ENCODE measurements at places on chromosomes 6 and 20.

DNA sequence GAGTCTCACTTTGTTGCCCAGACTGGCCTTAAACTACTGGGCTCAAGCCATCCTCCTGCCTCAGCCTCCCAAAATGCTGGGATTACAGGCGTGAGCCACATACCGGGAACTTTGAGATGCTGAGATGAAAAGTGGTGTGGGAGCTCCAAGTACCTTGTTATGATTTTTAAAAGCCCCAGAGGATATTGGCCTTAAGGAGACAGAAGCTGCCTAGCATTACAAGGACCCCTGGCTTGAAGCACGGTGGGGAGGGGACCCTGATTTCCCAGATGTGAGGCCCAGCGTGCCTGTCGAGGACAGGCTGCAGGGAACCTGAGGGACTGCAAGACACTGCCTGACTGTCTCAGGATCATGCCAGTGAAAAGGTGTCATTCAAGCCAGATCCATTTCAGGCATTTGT, 75.3 kb upstream of the TIAM2 start:
- no peak for DNase-seq

- no peak for DNase-seq
Observed at GRCh38 chr20:17504066-17504897, 26.9 kb downstream of the BFSP1 start.

- no peak for DNase-seq
Observed at GRCh38 chr6:107271208-107271790, 156.0 kb upstream of the BEND3 start.

DNA sequence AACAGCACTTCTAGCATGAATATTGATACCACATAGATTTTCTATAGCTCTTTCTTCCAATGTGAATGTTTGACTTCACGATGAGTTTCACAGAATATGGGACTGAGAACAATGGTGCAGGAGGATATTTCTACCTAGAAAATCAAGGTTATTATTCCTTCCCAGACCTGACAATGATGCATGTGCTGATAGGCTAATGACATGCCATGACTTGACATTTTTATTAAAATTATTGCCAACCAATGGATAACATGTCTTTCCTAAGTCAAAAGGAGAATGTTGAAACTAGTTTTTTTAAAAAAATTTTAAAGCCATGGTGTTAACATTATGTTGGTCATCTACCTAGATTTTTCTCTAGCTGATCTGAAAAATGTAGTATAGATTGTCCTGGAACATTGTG, 923 bp downstream of the IL17A start:
- no peak for DNase-seq

DNA sequence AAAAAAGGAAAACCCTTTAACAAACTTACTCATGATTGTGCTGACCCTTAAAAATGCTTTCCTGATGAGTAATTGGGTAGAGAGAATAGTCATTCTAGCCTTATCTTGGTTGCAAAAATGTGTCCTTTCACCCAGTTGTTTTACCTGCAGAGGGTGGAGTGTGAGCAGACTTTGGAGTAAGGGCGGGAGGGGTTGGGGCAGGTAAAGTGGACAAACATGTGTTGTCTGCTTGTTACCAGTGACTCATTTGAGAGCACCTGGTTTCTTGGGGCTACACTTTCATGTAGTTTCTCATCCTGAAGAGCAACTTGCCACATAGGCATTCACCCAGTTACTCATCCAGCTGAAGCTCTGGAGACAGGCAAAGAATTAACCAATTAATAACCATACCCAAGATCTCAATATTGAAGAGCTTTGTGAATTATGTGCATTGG, 121.1 kb downstream of the TNFRSF21 start:
- no peak for DNase-seq

GRCh38 chr6:144170044-144170443, 19.7 kb downstream of the STX11 start:
- no peak for DNase-seq

- DNase-seq = no peak
Observed at GRCh38 chr6:49004801-49005200, 458.3 kb downstream of the MMUT start.

- no peak for DNase-seq
Observed at GRCh38 chr6:113694278-113695077, 162.7 kb upstream of the MARCKS start.

DNA sequence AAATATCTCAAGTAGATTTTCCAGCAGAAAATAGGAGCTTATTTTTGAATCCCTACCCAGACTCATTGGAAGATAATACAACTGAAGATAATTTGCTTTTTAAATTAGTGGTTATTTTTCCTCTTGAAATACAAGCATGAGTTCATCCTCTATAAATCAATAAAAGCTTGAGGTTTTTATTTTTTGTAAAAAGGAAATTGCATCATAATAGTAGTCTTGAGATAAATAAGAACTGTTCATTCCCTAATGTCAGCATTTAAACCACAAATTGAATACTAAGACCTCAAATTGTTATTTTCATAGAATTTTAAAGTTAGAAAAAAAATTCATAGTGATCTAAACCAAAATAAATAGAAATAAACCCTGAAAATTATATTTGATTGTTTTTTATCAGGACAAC, 719.1 kb downstream of the CD109 start:
- DNase-seq = no peak

DNA sequence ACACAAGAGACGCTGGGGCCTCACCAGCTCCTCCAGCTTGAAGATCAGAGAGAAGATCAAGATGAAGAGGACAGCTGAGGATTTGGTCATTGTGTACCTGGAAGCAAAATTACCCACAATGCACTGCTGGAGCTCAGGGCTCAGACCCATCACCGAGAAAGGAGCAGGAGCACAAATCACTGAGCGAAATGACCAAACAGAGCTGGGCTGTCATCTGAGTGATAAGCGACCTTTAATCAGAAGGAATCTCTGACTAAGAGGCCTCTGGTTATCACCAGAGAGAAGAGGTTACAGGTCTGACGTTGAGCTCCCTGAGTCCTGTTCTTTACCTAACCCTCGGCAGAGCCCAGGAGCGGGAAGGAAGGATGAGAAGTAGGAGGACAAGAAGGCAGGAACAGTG, 47.5 kb upstream of the CDH22 start:
- DNase-seq = no peak

DNA sequence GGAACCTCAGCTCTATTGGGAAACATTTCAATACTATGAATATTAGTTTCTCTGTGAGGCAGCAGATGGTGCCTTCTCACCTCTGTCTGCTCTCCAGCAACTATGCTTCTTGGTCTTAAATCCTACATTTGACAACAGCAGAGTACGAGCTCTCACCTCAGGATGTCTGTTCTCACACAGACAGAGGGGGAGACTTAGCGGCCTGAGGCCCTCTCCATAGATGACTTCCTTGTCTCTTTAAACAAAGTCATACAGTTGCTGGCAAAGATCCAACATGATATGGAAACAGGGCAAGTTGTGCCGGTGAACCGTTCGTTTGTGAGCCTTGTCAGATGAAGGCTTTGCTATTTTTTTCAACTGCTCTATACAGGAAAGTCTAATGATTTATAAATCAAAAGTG, 43.7 kb upstream of the GABRR1 start:
- DNase-seq = no peak

GRCh38 chr6:45791211-45792168, 224.2 kb downstream of the CLIC5 start:
- no peak for DNase-seq

- no peak for DNase-seq
Observed at GRCh38 chr20:61482056-61482887, 230.2 kb downstream of the CDH4 start.

- no peak for DNase-seq
Observed at GRCh38 chr20:38308047-38308438, 4.1 kb downstream of the BPI start.

GRCh38 chr6:387293-387741, 4.2 kb upstream of the IRF4 start:
- DNase-seq = no peak

GRCh38 chr6:43877463-43878126, 107.6 kb downstream of the VEGFA start:
- DNase-seq = no peak

DNA sequence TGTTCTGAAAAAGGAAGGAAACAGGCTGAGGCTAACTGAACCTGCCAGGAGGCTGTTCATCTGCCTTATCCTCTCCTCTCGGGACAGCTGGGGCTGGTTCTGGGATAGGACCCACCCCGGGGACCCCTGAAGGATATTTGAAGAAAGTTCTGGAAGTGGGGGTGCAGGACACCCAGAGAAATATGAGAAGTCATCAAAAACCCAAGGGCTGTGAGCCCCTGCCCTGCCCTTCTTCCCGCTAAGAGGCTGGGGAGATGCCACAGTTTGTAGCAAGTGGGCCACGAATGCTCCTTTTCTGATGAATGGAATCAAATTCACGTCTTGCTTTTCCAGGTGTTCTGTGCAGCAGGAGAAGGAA, 37.9 kb downstream of the TMEM242 start:
- DNase-seq = no peak

DNA sequence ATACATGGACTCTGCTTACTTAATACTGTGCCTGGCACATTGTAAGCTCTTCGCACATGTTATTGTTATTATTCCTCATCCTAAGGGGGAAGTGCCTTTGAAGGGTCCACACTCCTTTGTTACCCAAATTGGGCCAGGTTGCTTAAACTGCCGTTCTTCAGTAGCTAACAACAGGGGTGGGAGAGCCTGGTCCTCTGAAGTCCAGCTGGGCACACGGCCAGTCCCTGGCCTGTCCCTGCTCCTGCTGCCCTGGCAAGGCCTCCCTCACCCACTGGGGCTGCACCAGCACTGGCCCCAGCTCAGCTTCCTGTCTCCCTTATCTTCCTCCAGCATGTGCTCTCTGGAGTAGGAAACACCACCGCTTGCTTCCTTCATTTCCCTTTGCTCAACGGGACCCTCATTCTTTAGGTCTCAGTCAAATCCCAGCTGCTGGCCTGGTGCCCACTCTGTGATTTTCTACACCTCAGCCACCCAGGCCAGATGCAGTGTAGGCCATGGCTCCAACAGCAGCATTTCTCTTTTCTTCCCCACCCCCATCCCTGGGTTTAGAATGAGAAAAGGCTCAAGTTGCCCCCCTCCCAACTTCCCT, 5.5 kb upstream of the PROCR start:
- DNase-seq = no peak

DNA sequence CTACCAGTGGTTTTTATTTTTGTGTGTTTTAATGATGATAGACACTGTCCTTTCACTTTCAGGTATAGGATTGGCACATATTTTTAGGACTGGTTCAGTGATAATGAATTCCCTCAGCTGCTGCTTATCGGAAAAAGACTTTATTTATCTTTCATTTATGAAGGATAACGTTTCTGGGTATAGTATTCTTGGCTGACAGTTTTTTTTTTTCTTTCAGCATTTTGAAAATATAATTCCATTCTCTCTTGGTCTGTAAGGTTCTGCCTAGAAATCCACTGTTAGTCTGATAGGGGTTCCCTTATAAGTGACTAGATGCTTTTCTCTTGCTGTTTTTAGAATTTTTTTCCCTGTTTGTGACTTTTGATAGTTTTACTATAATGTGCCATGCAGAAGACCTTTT, 313.1 kb downstream of the TENT5A start:
- DNase-seq = no peak

- DNase-seq = peak; percentile 20
Observed at GRCh38 chr6:25601800-25602673, 50.0 kb upstream of the SCGN start.

- no peak for DNase-seq
Observed at GRCh38 chr6:163695414-163695864, 280.9 kb downstream of the QKI start.

DNA sequence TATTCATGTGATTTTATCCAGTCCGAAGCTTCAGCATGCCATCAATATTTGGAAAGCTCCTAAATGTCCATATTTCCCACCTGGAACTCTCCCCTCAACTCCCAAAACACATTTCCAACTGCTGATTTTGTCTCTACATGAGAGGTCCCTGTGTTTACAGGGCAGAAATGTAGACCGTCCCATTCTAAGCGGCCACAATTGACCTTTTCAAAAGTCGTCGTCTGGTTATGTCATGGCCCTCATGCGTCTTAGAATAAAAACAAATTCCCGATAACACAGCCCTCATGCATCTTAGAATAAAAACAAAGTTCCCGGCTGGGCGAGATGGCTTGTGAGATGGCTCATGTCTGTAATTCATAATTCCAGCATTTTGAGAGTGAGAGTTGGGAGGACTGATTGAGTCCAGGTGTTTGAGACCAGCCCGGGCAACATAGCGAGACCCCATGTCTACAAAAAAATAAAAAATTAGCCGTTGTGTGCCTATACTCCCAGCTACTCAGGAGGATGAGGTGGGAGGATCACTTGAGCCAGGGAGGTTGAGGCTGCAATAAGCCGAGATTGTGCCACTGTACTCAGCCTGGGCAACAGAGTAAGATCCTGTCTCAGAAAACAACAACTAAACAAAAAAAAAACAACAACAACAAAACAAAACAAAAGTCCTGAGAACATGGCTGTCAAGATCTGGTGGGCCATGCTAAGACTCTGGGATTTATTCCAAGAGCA, 6.4 kb upstream of the ZNF217 start:
- no peak for DNase-seq

GRCh38 chr20:61538183-61538942, 286.3 kb downstream of the CDH4 start:
- DNase-seq = no peak

GRCh38 chr6:40629463-40629862, 42.3 kb upstream of the LRFN2 start:
- no peak for DNase-seq

- DNase-seq = no peak
Observed at GRCh38 chr20:32968478-32969241, 35.6 kb downstream of the SUN5 start.

DNA sequence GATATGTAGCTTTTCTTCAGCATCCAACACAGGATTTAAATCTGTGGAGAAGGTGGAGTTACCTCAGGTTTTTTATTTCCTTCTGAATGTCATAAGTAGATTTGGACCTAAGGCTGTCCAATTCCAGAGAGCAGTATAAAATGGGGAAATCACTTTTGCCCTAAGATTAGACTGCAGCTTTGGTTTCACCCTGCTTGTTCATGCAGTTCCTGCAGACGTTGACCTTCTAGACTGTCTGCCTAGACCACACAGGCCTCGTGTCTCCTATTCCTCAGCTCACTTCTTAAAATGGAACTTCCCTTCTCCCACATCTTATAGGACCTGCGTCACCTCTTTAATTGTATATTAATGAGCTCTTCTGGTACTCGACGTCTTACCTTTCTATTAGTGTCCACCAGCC, 26.0 kb upstream of the C6orf62 start:
- no peak for DNase-seq

- DNase-seq = no peak
Observed at GRCh38 chr6:160634706-160635105, 29.4 kb downstream of the LPA start.

Data from NCI-H1092 (cell line).